ENCODE measurements at places on chromosomes 2 and 18. TPM values are rescaled to one million over a fixed set of nuclear protein-coding genes. Genes with fewer than 3 reads are reported as not detected.

Gene SP140
- polyA plus RNA-seq: 0.50 TPM

GRCh38 chr2:217909156-217909820 lies 93.5 kb downstream of the TNS1 start:
- no peak for DNase-seq

DNA sequence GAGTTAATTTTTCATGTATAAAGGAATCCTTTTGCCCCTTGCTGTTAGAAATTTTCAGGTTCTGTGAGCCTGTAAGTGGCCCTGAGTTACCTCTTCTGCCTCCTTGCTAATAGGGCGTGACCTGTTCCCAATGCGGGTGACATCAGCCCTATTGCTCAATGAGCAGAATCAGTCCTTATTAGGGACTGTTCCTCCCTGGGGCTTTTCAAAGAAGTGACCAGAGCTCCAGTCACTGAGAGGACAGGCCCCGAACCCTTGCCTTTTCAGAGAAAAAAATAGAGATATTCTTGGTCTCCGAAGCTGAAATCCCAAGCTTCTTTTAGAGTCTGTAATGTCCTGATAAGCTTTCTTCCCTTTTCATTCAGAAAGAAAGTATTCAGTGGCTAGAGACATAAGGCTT lies 8.2 kb upstream of the APOB start:
- DNase-seq: no peak

DNA sequence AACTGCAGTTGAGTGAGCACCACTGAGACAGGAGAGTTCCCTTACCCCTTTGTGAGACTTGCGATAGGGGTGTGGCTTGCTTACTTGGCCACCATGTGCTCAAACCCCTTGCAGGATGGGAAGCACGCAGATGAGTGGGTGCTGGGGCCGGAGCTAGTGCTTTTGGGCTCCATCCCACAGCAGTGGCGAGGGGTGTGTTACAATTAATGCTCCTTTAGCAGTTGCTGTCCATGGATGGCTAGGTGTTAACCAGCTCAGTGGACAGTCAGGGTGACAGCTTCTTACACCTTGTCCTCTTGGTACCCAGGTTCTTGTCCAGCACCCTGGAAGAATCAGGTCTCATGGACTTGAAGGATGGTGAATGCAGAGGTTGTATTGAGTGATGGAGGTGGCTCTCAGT lies 103.9 kb downstream of the SH3RF3 start:
- DNase-seq: no peak

GRCh38 chr18:72637721-72638120 lies 93.6 kb upstream of the CBLN2 start:
- no peak for DNase-seq

Data from right renal pelvis (tissue), 4 donors.